ENCODE measurements at places on chromosomes 16 and 17. TPM values are rescaled to one million over a fixed set of nuclear protein-coding genes. Genes with fewer than 3 reads are reported as not detected.

Gene TBC1D3C
- not detected for total RNA-seq

Gene NLGN2
- 2.5 TPM for total RNA-seq

Gene CCL8
- not detected for total RNA-seq

Gene YBX2
- total RNA-seq, result not detected

Gene ASPHD1
- 7.8 TPM for total RNA-seq

Gene KRTAP4-6
- not detected for total RNA-seq

Gene PIRT
- total RNA-seq, result not detected

Gene IGFALS
- total RNA-seq, result under 0.01 TPM

Gene HSD17B2
- total RNA-seq, result 0.68 TPM

Gene MRC2
- total RNA-seq, result 264 TPM

Data from aortic smooth muscle cell (primary cell).